Stimulated activated CD4-positive, alpha-beta T cell treated with anti-CD3 and anti-CD28 coated beads, Interleukin-1b, Interleukin-23, amount 100 ng/mL, for 1 hour (primary cell): ENCODE measurements at places on chromosomes 12 and 14.

GRCh38 chr12:46486588-46486987 lies 114.0 kb upstream of the SLC38A2 start:
- no peak for DNase-seq

DNA sequence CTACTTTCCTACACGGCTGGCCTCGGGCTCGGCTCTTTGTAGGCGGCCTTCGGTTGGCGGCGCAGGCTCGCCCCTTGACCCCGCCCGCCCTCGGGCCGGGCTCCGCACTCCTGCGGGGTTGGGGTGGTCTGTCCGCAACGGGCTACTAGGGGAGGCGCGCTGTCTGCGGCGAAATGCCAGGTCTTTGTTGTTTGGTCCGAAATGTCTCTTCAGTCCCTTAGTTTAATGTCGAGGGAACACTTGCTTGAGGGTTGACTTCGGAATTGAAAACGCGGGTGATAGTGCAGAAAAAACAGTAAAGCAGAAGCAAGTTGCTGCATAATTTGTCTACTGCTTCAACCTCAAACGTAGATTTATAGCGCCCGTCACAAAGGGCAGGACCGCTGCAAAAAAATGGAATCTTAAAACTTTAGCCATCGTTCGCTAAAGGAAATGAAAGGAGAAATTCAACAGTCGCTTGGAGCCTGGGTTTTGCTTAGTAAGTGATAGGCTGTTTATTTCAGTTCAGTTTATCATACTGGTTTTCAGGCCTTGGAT lies 390 bp downstream of the JKAMP start:
- no peak for DNase-seq

DNA sequence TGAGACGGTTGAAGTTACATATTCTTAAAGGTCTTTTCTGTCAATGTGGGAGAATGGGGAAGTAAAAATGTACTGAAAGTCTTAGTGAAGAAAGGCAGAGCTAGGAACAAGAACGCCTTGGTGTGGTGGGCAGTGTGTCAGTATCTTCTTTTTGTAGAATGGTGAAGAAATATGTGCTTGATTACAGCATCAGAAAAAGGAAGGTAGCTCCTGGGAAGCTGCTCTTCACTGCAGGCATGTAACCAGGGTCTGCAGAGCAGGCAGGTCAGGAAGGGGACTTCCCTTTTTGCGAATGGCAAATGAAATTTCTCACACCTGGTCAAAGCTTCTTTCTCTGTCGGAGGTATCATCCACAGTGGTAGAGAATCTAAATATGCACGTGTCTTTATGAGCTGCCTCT lies 226.2 kb downstream of the ADAMTS20 start:
- DNase-seq: no peak

GRCh38 chr12:116980083-116980482 lies 69.3 kb downstream of the FBXW8 start:
- no peak for DNase-seq

DNA sequence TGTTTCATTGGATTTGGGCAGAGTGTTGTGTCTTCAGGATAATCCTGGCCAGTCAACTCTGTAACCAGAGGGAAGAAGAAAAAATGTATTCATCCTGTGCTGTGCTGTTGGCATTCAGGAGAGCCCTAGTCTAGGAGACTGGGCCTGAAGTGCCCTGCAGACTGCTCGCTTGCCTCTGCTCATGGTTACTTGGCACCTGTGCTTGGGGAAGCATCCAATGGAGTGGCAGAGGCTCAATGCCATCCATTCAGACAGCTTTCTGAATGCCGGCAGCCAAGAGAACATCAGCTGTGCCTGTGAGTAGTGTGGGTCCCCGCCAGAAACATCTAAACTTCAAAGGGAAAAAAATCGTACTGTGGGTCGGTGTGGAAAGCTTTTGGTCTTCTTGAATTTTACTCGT lies 124.2 kb downstream of the SRGAP1 start:
- DNase-seq: no peak

DNA sequence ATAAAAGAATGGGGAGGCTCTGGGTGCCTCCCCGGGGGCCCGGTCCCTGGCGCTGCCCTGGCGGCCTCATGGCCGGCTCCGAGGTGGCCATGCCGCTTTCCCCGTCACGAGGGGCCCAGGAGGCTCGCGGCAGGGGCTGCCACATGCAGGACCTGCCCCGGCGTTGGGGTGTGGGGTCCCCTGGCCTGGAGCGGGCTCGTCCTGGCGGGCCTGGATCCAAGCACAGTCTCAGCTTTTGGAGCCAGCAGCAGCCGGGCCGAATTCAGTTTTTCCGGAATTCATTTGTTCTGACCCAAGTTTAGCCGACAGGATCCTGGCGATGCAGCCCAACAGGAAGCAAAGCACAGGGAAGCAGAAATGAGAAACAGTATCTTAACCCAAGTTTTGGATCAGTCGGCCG lies 26.4 kb upstream of the AEBP2 start:
- DNase-seq: no peak

- no peak for DNase-seq
Observed at GRCh38 chr12:122362755-122363154, 59.7 kb downstream of the CLIP1 start.

- no peak for DNase-seq
Observed at GRCh38 chr14:79028281-79028680, 858.1 kb downstream of the NRXN3 start.

- no peak for DNase-seq
Observed at GRCh38 chr12:22624548-22624869, 462 bp upstream of the ETNK1 start.
